ENCODE measurements at places on chromosomes 2 and 18.

- DNase-seq = no peak
Measured at GRCh38 chr2:100067784-100068183, 74.6 kb downstream of the AFF3 start.

GRCh38 chr2:145324748-145325147 is 804.8 kb upstream of the ZEB2 start:
- DNase-seq = no peak

- DNase-seq = no peak
Measured at GRCh38 chr2:160332318-160332717, 132.2 kb upstream of the ITGB6 start.

DNA sequence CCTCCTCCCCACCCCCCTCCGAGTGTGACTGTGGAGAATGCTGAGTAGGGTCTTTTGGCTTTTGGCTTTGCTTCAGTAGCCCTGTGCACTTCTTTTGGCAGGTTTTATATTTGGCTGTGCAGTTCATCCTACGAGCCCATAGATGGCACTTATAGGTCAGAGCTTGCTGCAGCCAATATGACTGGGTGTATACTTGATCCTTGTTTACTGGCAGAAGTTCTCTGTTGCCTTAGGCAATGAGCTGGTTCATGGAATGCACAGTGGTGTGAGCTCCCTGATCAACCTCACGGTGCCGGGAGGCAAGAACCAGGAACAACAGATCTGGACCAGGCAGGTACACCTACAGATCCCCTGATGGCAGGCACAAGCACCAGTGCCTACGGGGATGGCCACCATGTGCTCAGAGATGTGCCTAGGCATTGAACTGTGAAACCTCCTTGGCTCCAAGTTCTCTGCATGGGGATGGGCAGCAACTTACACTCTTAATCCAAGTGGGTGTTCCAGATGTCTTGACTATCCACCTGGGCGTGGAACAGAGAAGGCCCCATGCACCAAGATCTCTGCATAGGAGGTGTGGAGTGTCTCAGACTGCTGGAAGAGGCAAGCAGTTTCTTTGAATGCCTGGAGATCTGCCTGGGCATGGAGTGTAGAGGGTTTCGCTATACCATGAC is 190.4 kb downstream of the KIAA1328 start:
- peak; percentile 7 for DNase-seq

- no peak for DNase-seq
Measured at GRCh38 chr2:1487758-1488157, 74.5 kb downstream of the TPO start.

DNA sequence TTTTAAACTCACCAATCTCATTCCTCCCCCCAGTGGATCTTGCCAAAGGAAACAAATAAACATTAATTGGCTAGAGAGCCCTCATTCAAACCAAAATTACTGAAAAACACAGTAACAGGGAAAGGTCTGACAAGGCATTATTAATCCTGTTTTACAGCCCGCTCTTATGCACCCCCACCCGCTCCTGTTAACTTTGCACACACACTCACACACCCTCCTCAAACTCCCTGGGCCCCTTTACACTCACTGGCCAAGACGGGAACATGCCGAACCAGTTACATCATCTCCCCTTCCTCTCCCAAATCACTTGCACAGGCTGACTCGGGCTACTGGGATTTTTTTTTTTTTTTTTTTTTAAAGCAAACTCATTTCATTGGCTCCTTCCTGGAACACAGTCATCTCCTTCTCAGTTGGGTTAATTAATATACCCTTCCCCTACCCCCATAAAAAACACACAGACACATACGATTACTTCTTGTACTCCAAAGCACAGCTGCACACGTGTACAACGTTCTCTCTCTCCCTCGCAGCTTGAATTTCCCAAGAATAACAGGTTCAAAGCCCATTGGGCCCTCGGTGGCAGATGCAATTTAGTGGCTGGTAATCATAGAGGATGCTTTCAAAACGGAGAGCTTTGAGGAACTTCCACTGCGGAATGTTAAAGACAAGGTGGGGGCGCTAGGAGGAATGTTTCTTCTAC is 31.8 kb downstream of the KLF7 start:
- no peak for DNase-seq

GRCh38 chr2:25320077-25320476 is 21.6 kb downstream of the DNMT3A start:
- no peak for DNase-seq

- DNase-seq = no peak
Measured at GRCh38 chr2:56117764-56118163, 66.0 kb upstream of the CCDC85A start.

DNA sequence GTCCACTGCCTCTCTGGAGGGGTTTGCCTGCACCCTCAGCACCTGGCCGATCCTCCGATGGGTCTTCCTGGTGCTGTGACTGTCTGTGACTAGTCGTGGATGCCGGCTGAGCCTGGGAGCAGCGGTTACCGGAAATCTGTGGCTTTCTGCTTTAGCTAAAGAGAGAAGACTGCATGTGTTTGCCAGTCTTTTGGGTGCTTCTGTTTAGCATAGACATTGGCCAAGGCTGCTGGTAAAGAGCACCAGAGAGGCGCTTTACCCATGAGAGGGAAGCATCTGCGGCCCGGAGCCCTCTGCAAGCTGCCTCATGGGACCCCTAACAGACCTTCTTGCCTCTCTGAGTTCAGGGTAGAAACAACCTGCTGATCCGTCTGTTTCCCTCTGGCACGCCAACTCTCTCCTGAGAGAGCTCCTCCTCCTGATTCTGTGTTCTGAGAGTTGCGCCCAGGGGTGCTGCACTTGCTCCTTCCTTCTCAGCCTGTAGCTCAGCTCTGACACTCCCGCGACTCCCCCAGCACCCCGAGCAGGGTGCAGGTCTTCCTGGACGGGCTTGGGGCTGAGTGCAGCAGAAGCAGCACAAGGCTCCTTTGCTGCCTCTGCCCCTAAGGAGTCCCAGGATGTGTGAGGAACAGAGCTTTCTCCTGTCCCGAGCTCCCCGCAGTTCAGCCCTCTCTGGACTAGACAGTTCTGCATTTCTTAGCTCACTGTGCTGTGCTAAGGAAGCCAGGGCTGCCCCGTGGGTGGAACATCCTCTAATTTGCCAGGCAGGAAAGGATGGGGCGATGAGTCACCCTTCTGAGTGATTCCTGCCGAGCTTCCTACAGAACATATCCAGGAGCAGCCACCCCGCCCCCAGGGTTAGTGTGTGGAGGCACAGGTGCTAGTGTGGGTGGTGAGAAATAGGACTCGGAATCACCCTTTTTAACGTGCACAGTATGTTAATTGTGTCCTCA is 203.2 kb downstream of the SH3RF3 start:
- peak; percentile 23 for DNase-seq

DNA sequence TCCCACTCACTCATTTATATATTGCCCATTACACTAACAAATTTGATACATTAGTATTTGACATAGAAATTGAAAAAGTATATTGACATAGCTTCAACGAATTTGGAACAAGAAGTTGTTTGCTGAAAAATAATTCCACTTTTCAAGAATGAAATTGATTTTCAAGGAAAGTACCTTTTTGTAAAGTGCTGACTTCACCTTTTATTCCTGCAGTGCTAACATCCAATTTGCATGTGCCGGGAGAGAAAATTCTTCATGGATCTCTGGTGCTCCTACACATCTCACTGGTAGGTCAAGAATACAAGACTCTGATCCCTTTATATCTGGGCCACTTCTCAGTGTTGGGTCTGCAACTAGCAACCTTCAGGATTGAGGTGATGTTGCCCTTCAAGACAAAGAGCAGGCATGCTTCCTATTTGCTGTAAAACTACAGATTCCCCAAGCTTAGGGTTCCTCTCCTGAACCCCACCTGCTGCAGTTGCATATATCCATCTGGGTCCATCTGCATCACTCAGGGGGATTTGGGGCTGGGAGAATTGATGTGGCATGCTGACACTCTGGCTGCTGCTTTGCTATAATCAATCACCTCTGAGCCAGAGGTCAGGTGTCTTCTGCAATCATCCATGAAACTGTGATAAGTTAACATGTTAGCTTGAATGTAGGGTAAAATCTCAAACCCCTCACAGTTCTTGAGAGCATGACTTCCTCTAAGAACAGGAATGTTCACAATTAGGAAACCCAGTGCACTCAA is 108.4 kb upstream of the TTN start:
- DNase-seq = no peak

Measured in BE2C (cell line).